Endothelial cell of umbilical vein (primary cell): ENCODE measurements at places on chromosomes 7 and 10. TPM values are rescaled to one million over a fixed set of nuclear protein-coding genes. Genes with fewer than 3 reads are reported as not detected.

DNA sequence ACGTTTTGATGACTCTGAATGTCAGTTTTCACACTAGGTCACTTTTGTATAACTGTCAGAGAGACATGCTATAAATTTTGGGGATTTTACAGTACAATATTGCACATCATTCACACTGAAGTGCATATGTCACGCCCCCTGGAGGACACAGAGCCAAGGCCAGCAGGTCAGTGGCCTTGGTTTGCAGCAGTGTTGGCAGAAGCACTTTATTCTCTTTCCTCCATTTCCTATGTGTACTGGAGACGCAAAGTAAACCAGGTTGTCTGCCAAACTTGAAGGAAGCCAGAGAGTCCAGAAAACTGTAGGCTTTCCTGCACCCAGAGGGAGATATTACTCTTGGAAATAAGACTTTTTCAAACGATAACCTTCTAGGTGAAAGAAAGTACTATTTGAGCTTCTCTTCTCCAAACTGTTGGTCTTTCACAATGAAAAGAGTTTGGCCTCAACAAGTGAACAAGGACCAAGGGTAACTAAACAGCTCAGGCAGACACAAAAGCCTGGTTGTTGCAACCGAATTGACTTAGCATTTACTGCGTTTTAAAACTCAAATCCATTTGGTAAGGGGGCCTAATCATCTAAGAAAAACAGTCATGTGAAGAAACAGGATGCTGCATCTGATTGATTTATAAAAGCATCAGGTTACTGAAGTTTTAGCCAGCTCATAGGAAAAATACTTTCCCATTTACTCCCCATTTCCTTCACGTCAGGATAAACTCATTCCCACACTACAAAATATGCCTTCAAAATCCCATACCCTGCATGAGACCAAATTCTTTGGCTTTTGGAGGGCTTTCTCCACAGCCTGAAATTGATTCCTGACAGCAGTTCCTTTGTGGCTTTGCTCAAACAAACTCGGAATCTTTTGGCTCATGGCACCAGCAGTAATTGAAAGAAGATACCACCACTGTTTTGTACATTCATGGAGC lies 83.0 kb upstream of the SEC61G start:
- H3K36me3 ChIP-seq, result no peaks in the 10 kb centered on the region
- peak; percentile 26 for DNase-seq
- no peak overlapping the region for H3K27ac ChIP-seq
- H3K4me1 ChIP-seq, result no peaks in the 10 kb centered on the region

GRK5 gene
- total RNA-seq, result 29.1 and 29.5 TPM in 2 replicates

- H3K4me1 ChIP-seq, result peaks cover 17% of the 10 kb centered on the region
- peak overlapping the region; percentile 34 for H3K27ac ChIP-seq
- no peak overlapping the region for H3K4me3 ChIP-seq
- no peaks in the 10 kb centered on the region for H3K36me3 ChIP-seq
Observed at GRCh38 chr7:29723599-29723998, 82.7 kb upstream of the WIPF3 start.

DNA sequence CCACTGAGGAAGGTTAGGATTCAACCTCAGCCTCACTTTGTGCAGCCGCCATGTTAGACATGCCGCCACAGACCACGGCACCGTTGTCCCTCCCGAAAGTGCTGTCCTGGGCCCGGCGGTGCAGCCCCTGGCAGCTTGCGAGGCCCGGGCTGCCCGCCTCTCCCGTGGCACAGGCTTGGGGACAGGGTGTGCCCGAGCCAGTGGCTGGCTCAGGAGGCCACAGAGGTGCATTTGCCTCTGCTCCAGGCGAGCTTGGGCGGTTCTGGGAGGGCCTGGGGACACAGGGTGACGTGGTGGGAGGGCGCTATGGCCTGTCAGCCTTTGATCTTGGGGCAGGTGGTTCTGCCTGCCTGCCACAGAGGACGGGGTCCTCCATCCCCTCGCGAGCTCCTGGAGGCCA lies 41.1 kb downstream of the NKX6-2 start:
- no peak overlapping the region for H3K4me3 ChIP-seq
- H3K27ac ChIP-seq, result no peak overlapping the region
- no peak for DNase-seq
- H3K36me3 ChIP-seq, result no peaks in the 10 kb centered on the region

ASZ1 gene
- not detected in 2 replicates for total RNA-seq

NEURL1 gene
- 0.22 and 0.30 TPM in 2 replicates for total RNA-seq

- H3K4me3 ChIP-seq, result no peak overlapping the region
- peaks cover 2% of the 10 kb centered on the region for H3K27me3 ChIP-seq
- DNase-seq, result no peak
- no peaks in the 10 kb centered on the region for H3K36me3 ChIP-seq
- H3K4me1 ChIP-seq, result no peaks in the 10 kb centered on the region
- H3K27ac ChIP-seq, result no peak overlapping the region
Observed at GRCh38 chr10:22489467-22489866, 144.2 kb downstream of the SPAG6 start.

LIPF gene
- total RNA-seq, result not detected in 2 replicates

DNA sequence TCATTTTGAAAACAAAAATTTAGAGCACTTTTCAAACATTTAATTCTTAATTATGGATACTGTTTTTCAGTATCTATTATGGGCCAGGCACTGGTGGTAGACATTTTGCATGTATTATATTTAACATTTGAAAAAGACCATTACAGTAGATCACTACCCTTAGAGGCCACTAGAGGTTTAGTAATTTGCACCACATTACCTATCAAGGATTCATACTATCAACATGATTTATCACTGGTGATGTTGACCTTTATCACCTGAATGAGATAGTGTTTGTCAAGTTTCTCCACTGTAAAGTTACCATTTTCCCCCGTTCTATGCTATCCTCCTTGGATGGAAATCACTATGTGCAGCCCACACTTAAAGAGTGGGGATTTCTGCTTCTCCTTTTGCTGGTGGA lies 4.4 kb upstream of the SNX13 start:
- DNase-seq, result no peak
- peaks cover 6% of the 10 kb centered on the region for H3K4me1 ChIP-seq
- H3K36me3 ChIP-seq, result no peaks in the 10 kb centered on the region
